ENCODE measurements at places on chromosomes 16 and 17.

- DNase-seq: no peak
These were observed 7.8 kb upstream of the LONP2 start for GRCh38 chr16:48236286-48236685.

DNA sequence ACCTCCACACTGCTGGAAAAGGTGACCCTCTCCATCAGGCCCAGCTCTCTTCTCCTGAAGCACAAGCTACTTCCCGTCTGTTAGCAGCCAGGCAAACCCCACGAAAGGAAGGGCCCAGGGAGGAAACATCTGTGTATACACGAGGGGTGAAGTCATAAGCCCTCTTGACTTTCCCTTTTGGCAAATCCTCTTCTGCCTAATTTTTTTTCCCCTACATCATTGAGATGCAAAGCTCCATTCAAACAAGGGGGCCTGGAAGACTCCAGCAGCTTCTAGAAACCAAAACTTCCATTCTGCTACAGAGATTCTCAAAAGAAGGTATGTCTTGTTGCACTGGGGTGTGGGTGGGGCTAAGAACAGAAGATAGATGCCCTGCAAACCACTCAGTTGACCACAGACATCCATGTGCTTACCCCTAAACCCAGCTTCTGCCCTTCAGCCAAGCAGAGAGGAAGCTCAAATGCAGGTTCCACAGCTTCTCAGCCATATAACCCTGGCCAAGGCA lies 145.6 kb upstream of the RCVRN start:
- no peak for DNase-seq

DNA sequence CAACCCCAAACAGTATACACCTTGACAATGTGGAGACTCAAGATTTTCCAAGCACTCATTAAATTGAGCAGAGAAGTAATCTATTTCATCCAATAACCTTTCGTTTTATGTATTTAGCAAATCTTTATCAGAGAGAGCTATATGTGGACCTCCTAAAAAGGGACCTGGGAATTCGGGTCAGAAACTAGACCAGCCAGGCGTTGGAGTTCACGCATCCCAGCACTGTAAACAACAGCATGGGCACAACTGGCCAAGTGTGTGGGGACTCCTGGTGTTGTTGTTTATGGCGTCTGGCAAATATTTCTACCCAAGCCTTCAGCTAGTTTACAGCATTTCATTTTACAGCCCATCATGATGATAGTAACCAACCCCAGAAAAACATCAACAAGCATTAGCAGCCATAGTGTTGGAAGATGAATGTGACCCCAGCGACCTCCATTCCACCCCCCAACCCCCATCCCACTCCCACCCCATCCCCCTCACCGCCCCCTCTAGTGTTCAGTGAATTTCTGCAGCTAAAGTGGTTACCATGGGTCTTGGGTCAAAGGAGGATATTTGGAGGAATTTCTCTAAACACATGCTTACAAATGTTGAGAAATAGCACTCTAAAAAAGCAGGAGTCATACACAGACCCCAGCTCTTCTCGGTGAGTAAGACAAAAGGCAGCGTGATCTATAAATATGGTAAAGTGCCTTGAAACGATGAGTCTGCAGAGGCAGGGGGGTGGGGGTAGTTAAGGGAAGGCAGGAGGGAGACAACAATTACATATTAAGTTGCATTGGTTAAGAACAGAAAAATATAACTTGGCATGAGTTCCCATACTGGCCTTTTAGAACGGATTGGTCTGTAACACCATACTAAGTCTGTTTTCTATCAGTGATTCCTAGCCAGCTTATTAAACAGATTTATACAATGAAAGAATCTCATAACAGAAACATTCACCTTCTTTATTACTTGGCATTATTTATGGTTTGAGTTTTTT lies 91.4 kb upstream of the TBX2 start:
- no peak for DNase-seq

- no peak for DNase-seq
These were observed 299.8 kb downstream of the SEC14L1 start for GRCh38 chr17:77440560-77440981.

DNA sequence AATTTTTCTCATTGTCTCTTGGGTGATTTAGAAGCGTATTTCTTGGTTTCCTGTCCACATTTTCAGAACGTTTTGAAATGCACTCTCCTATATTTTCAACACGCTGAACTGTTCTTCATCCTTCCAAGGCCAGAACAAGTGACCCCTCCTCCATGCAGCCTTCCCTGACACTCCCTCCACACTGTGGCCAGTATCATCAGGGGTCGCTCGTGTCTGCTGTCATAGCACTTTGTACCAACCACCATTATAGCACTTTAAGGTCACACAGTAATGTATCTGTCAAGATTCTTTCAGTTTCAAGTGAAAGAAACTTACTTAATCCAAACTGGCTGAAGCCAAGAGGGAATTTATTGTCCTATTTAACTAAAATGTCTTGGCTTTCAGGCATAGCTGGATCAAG lies 17.5 kb upstream of the IL21R start:
- no peak for DNase-seq

DNA sequence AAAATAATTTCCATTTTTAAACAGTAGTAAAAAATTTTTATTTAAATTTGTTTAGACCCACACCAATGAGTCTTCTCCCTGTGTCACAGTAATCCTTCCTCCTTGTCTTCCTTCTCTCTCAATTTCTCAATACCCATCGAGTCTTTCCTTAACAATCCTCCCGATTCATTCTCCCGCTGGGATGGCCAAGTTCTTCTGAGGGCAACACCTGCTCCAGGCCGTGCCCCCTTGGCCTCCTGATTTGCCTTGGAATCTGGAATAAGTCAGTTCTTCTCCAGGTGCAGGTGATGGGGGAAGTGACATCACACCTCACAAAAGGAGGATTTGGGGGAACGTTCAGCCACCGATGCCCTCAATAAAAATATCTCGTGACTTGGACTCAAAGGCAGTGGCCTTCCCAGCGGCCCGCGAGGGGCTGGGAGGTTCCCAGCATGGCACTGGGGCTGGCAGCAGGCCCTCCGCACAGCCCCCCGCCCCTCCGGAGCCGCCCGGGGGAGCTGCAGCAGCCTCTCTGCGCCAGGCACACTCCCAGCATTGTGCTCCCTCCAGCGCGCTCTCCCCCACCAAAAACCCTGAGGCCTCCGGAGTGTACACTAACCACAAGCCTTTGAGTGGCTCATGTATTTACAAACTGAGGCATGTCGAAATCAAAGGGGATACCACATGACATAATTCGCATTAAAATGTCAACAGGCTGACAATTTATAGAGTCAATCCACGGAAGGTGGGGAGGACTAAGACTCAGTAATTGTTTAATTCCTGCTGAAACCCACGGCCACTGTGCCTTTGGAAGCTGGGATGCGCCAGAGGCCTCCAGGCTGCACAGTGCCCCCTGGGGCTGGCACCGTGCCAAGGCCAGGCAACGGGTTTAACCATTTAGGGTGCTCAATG lies 120.5 kb downstream of the ZFHX3 start:
- DNase-seq: no peak

- no peak for DNase-seq
These were observed 113.5 kb upstream of the MED13 start for GRCh38 chr17:62178579-62178978.

- no peak for DNase-seq
These were observed 16.3 kb downstream of the CYTH1 start for GRCh38 chr17:78765821-78766220.

DNA sequence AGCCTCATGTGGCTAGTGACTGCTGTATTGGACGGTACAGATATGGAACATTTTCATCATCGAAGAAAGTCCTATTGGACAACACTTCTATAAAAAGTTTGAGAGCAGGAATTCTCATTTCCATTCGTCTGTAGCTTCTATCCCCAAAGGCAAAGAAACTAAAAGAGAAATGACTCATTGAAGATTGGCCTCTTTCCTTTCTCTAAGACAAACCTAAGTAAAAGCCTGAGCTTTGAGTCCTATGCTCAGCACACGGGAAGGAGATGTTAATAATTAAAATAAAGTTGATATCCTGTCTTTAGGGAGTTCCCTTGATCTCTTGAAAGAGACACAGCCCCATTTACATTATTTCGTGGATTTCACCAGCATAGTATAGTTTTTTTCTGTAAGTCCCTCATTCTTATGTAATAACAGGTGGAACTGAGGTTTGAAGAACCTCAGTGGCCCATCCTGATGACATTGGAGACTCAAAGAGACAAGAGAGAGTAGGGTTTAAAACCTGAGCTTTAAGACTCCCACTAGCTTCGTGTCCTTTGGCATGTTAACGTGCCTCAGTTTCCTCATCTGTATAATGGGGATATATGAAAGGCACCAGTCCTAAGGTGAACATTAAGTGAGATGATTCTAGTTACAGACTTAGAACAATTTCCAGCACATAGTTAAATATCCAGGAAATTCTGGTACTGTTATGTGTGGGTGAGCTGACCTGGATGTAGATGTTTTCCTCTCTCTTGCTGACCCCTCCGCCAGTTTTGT lies 174.0 kb downstream of the IRX3 start:
- DNase-seq: no peak

- DNase-seq: no peak
These were observed 294.6 kb upstream of the HSBP1 start for GRCh38 chr16:83513008-83513755.

DNA sequence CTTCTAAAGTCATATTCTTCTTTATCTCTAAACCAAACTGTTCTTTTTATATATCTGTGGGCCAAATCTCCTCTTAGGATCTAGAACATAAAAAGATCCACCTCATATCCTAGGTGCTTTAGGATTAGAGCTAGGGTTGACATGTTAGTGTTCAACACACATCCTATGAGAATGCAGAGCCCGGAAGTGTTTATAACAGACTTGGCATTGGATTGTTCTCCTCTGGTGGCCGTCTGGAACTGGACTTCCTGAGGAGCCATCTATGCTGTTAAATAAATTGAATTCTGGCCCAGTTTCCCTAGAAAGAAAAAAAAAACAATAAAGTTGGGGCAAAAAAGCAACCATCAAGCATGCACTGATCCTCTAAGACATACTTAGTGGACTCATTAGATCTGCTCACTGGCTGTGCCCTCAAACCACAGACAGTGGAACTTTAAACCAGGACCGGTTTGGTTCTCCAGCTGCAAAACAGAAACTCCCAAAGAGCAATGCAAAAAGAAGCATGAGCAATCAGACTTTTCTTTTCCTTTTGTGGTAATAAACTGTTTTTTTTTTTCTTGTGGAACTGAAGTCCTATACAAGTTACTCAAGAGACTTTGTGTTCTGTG lies 182.5 kb downstream of the ZNF18 start:
- no peak for DNase-seq

GRCh38 chr17:43628089-43628650 lies 33.6 kb downstream of the MEOX1 start:
- DNase-seq: no peak

DNA sequence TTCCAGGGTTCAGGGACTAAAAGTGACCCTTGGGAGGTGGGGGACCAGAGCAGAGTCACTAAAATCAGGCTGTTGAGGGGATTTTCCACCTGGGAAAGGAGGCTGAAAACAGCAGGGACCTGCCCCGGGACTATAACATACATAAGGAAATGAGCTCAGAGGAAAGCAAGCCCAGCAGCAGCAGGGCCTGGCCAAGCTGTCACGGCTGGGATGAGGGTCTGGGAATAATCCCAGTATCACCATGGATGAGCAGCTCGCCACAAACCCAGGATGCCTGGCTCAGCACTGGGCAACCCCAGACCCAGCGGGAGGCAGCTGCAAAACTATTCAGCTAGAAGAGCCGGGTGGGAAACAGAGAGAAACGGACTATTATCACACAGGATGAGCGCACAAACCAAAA lies 72.4 kb downstream of the RPH3AL start:
- DNase-seq: no peak

DNA sequence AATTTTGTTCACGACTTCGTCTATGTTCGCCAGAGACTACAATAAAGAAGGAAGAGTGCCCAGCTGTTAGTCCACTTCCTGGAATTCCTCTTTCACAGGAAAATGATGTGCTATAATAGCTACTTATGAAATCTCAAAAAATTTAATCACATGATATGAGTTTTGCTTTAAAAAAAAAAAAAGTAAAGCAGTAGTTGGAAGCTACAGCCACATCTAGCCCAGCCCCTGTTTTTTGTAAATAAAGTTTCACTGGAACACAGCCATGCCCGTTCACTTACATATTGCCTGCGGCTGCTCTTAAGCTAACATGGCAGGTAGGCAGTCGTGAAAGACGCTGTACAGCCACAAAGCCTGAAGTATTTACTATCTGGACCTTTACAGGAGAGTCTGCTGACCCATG lies 15.3 kb downstream of the VPS53 start:
- no peak for DNase-seq

DNA sequence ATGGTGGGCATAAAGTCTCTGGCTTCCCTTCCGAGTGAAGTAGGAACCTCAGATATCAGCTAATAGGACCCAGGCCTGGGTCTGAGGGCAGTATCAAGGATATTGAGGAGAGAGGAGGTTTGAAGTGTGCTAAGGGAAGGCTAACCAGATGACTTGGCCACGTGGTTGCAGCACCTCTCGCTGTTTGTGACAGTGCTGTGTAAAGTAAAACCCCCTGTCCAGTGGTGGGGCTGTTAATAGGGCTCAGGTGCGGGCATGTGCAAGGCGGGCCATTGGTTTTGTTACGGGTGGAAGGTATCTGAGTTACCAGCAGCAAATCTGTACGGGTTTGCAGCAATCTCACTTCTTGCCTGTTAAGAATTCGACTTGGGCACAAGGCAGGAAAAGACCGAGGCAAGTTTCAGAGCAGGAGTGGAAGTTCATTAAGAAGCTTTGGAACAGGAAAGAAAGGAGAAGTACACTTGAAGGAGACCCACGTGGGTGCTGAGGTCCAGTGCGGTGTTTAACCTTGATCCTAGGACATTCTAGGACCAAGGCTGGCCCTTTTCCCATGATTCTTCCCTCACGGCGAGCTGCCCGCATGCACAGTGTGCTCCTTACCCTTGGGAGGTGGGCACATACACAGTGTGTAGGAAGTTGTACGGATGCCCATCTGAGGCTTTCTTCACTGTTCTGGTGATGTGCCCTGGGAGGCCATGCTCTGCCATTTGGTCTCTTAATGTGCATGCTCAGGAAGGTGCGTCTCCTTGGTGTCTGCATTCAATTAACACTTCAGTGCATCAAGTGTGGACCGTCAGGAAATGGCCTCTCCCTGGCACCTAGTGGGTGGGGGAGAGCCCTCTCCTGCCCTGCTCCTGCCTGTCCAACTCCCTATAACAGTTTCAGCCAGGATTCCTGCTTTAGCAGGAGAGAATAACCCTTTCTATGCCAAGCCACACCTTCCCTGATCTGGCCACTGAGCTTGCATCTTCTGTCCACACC lies 20.3 kb downstream of the SGF29 start:
- DNase-seq: no peak

DNA sequence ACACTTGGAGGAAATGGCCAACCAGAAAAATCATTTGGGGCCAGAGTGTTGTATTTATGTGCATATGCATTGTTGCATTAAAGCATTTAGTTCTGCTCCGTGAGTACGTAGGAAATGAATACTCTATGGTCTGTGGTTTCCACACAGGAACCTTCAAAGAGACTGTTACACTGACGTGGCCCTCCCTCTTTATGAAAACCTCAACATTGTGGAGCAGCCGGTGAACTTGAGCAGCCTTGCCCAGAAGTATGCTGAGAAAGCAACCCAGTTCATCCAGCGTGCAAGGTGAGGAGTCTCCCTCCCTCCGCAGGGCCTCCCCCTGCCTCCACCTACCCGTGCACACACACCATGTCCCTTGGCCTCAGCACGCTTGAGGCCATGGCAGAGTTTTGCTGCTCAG lies 65.2 kb downstream of the ARSG start:
- no peak for DNase-seq

- no peak for DNase-seq
These were observed 80.8 kb upstream of the RNU2-1 start for GRCh38 chr17:43314611-43315011.

GRCh38 chr16:83807327-83807709 lies 460 bp upstream of the HSBP1 start:
- no peak for DNase-seq

GRCh38 chr16:68366062-68366461 lies 55.2 kb downstream of the PRMT7 start:
- no peak for DNase-seq

- peak; percentile 35 for DNase-seq
These were observed 643 bp downstream of the HSDL1 start for GRCh38 chr16:84144209-84144858.

All from GM12891 (cell line).